ENCODE measurements at places on chromosomes 13 and 19.

DNA sequence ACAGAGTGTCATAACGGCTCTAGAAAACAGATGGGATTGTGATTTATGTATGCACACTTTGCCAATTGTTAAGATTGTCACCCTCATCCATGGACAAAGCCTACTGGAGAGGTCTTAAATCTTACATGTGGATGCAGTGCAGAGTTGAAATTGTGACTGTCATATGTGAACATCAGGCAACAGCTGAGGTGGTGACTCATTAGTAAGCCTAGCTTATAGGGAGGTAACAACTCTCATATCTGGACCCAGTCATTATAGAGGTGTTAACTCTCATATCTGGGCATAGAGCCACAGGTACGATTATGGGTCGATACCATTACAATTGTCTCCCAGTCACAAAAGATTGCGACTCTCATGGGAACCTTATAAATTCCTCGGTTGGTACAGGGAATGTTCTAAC lies 29.8 kb upstream of the ZNF254 start:
- no peak for DNase-seq

DNA sequence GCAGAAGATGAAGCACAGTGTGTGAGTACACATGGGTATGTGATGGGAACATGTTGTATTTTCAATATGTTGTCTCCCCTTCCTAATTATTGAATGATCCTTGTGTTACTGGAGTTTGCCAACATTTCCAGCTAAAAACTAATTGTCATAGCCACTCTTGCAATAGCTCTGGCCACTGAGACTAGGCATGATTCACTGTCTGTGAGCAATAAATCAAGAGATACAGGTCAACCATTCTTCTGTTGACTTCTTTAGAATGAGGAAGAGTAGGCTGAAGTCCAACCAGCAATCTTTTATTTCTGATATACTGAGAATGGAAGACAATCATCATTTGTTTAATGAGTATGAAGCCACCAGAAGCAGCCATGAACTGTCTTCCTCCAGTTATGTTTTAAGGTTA lies 413.9 kb downstream of the SLITRK5 start:
- DNase-seq, result no peak

DNA sequence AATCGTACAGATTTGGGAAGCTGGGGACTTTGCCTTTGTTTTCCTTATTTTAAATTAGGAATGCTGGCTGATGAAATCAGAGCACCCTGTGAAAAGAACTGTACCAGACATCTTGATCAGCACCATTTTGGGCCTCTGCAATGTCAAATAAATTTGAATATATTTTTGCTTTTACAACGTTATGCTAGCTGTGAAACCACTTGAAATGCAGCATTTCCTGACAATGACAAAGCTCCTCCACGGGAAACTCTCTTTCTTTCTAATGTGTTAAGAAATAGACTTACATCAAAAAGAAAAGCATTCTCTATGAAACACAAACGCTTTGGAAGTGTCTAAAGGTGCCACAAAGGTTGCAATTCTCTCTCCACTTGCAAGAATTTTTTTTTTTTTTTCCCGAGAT lies 47.1 kb upstream of the MAP3K10 start:
- DNase-seq, result no peak

- no peak for DNase-seq
Observed at GRCh38 chr19:48353677-48354076, 10.1 kb downstream of the TMEM143 start.

GRCh38 chr19:35856546-35857149 lies at the start of gene KIRREL2:
KIRREL2 (plus strand) TSS chr19:35856911; CDS start chr19:35857120, 209 bp downstream.
- no peak for DNase-seq

DNA sequence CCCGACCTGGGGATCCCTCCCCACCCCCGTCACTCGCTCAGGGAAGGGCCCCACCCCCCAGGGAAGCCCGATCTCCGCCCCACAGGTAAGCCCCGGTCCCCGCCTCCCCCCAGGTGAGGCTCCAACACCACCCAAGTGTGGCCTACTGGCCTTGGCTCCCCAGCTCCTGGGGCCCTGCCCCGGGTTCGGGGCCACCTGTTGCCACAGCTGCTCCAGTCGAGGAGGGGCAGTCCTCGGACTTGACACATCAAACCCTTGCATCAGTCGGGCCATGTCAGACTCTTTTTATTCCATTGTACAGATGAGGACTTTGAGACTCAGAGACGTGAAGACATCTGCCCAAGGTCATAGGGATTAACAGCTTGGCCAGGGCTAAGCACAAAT lies 512 bp downstream of the CC2D1A start:
- no peak for DNase-seq

DNA sequence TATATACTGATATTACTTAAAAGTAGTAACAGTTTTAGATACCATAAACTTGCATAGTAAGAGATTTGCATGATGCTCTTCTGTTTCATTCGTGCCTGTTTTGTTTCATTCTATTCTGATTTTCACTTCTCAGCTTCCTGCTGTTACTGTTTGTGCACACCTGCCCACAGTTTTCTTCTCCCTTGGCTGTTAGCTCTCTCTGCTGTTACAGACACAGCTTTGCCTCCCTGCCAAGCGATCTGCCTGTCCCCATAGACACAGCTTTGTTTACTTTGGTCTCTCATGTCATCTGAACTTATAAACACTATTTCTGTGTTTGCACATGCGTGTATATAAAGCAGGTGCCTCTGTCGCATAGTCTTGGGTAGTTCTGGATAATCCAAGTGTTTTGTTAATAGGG lies 21.4 kb upstream of the UPF3A start:
- DNase-seq, result no peak

DNA sequence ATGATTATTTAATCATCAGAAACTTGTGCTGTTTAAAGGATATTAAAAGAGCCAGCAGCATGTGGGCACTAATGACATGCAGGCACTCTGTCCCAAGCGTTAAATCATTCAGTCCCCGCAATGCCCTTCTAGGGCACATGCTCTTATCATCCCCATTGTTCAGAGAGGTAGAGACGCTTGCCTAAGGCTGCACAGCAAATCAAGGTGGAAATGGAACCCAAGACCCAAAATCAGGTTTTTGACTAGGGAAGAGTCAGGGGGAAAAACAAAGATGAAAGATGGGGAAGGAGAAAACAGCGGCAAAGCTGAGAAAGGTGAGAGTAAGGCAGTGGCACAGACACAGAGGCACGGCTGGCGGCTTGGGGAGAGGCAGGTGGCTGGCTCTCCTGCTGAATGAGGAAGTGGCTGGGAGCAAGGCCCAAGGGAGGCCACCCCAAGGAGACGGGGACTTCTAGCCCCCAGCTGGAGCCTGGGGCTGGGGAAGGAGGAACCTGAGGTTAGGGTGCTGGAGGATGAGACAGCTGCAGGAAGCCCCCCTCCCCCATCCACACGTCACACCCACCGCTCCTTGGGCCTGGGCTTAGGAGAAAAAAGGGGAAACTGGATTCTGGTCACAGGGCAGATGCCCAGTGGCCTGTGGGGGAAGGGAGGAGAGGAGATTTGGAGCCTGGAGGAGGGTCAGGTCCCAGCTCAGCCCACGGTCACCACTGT lies 1.0 kb upstream of the TYROBP start:
- no peak for DNase-seq

DNA sequence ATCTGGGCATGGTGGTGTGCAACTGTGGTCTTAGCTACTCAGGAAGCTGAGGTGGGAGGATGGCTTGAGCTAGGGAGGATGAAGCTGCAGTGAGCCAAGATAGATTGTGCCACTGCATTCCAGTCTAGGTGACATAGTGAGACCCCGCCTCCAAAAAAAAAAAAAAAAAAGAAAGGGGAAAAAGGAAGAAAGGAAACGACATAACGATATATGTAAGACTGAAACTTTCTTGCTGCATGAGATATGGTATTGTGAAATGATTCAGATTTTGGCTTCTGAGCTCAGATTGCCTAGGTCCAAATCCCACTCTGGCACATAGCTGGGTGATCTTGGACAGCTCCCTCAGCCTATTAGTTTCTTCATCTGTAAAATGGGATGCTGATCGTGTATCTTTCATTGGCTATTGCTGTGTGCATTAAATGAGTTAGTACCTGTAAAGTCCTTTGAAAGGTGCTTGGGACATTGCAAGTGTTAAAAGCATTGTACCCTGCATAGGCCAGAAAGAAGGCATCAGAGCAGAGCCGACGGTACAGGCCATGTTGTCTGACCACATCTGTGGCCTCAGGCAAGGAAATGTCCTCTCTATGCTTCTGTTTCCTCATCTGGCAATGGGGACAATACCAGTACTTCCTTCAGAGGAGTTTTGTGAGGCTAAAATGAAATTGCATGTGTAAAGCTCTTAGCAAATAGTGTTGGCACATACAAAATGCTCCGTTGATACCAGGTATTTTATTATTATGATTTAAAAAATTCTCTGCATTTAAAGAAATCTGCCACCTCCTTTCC lies 32.6 kb upstream of the SLC46A3 start:
- DNase-seq, result no peak

GRCh38 chr19:33797802-33798671 lies 1.4 kb downstream of the KCTD15 start:
- DNase-seq, result no peak

- DNase-seq, result no peak
Observed at GRCh38 chr13:93307651-93308050, 81.0 kb downstream of the GPC6 start.

DNA sequence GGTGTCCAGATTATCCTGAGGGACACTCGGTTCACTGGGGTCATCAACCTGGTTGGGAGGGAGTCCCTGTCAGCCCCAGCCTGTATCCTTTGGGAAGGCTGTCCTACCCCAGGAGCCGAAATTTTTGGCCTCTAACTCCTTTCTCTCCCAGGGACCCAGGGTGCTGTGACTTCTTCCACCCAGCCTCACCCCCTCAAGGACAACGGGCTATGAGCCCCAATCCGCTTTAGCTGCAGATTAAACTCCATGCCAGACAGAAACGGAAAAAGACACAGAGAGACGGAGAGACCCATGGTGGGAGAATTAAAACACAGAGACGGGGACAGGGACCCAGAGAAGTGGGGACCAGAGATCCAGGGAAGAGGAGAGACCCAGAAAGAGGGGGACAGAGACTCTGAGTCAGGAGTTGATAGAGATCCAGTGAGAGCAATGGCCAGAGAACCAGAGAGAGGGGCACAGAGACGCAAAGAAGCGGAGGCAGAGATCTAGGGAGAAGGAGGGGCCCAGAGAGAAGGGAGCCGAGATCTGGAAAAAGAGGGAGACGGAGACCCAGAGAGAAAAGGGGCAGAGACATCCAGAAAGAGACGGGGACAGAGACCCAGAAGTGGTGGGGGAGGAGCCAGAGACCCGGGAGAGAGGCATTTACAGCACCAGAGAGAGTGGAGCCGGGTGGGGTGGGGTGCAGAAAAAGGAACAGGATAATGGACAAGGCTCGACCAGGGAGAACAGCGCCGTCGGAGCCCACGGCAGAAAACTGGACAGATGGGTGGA lies 703 bp downstream of the SLC17A7 start:
- no peak for DNase-seq

DNA sequence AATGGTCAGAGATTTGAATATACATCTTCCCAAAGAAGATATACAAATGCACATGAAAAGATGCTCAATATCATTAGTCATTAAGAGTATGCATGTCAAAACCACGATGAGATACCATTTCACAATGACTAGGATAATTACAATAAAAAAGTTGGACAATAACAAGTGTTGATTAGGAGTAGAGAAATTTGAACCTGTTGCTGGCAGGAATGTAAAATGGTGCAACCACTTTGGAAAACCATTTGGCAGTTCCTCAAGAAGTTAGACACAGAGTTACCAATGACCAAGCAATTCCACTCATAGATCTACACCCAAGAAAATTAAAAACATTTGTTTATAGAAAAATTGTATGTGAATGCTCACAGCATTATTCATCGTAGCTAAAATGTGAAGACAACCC lies 33.2 kb upstream of the STARD13 start:
- no peak for DNase-seq

DNA sequence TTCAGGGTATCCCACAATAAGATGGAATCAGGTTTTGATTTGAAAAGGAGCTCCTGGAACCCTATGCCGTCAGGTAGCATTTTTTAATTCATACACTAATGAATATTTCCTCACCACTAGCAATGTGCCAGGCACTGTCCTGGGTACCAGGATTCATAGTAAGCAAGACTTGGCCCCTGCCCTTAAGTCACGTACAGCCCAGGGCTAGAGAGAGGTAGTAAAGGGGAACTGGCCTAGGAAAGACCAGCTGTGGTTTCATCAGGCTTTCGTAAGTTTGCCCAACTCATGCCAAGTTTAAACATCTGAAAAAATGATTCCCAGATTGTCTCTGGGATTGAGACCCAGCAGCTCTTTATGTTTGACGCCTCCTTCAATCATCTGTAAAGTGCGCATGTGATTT lies 45.9 kb upstream of the AMER2 start:
- no peak for DNase-seq

DNA sequence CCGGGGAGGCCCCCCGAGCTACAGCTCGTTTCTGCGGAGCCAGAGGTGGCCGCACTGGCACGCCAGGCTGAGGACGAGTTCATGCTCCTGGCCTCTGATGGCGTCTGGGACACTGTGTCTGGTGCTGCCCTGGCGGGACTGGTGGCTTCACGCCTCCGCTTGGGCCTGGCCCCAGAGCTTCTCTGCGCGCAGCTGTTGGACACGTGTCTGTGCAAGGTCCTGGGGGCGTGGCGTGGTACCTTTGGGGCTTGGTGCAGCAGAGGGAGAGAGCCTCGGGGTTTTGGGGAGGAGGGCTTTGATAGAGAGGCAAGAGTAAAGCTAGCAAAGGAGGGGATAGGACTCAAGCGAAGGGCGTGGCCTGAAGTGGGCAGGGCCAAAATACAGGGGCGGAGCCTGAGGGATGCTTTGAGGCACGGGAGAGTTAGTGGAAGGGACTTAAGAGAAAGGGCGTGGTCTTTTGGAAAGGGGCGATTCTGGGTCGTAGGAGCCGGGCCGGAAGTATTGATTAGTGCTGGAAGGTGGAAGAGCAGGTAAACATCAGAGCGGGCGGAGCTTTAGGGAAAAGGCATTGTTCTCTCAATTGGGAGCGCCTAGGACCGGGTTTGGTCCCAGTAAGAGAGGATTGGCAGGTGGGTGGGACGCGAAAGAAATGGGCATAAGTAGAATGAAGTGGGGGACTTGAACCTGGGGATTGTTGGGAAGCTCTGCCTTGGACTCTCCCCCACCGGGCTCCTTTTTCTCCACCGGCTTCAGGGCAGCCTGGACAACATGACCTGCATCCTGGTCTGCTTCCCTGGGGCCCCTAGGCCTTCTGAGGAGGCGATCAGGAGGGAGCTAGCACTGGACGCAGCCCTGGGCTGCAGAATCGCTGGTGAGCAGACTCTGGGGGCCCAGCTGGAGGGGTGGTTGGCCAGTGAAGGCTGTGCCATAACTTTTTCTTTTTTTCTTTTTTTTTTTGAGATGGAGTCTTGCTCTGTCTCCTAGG lies 1.2 kb downstream of the PPM1N start:
- peak; percentile 65 for DNase-seq

- no peak for DNase-seq
Observed at GRCh38 chr13:96817336-96817941, 176.8 kb downstream of the OXGR1 start.

DNA sequence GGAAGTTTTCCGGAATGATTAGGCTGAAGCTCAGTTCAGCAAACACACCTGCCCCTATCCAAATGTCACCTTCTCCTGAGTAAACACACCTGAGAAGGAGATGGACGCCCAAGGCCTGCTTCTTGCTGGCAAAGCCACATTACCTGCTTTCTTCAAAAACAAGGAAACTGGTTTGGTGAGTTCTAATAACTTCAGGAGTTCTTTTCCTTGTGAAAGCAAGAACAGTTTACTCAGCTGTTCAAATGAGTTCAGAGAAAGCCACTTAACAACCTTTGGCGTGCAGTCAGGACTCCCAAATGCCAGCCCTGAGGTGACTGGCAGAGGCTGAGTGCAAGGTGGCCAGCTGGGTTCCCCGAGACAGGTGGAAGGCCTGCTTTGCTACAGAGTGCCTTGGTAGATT lies 160.5 kb downstream of the STK24 start:
- DNase-seq, result no peak

GRCh38 chr19:872266-872951 lies 12.9 kb downstream of the CFD start:
- DNase-seq, result peak; percentile 72
